Kidney epithelial cell (primary cell): ENCODE measurements at places on chromosomes 7 and 10. TPM values are rescaled to one million over a fixed set of nuclear protein-coding genes. Genes with fewer than 3 reads are reported as not detected.

- no peak for DNase-seq
Measured at GRCh38 chr7:129412501-129412900, 21.7 kb upstream of the STRIP2 start.

GRCh38 chr7:102061981-102062390, 224.7 kb upstream of the SH2B2 start:
- DNase-seq: peak; percentile 88

GRCh38 chr7:108135446-108136190, 5.5 kb upstream of the LAMB4 start:
- DNase-seq: no peak

GRCh38 chr10:34513636-34514035, 301.5 kb downstream of the PARD3 start:
- DNase-seq: no peak

DNA sequence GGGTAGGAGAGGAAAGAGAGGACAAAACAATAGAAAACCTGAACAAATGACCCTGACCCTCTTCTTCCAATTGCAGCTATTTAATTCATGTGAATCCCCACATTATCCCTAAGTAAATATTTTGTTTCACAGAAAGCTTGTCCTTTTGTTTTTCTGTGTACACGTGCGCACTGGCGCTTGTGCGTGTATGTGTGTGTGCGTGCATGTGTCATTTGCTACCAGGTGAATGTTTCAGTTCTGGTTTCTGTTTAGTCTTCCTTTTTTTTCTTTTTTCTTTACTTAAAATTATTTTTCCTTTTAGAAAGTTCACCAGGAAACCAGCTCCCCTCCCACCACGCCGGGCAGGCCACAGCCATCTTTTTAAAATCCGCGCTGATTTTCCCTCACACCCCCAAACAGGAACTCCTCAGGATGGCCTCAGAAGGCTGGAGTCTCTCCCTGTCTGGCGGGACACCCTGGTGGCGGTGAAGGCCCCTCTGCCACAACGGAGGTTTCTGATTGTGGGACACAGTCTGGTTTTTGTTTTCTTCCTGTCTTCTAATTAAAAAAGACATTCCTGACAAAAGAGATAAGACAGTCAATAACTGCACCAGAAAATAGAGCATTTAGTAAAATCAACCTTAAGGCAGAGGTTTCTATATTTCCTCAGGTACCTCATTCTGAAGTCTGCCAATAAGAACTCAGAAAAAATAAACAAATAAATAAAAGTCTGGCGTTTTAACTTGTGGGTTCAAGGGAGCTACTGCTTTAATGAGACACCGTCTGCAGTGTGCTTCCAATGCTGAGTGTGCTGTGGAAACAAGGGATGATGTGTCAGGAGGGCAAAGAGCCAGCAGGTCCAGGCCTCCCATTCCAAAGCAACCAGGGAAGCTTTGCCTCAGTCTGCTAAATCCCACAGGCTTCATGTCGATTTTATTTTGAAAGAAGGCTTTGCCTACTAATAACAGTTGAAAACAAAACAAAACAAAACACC, 17.4 kb downstream of the IRF5 start:
- no peak for DNase-seq

DNA sequence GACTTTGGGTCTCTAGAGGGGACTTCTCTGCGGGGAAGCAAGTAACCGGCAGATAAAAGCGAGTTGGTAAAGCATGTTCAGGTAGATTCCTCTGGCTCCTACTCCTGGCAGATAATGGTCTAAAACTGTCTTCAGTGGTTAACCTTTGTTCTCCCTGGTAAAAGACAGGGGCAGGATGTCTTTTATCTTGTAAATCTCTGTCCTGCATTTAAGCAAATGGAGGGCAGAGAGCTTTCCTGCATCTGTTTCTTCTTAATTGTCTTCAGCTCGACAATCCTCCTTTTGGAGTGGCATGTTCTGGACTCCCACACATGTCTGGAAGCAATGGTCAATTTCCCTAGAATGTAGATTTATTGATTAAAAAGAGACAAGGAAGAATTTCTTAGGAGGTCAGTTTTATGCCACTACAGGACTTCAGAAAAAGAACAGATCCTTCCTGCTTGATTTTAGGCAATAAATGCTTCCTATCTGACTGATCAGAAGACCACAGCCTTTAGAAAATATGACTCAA, 16.6 kb downstream of the C7orf33 start:
- DNase-seq: no peak

GRCh38 chr10:25083546-25084111, 67.2 kb downstream of the THNSL1 start:
- no peak for DNase-seq

GRCh38 chr7:22612776-22613175, 112.8 kb upstream of the STEAP1B start:
- DNase-seq: no peak

DNA sequence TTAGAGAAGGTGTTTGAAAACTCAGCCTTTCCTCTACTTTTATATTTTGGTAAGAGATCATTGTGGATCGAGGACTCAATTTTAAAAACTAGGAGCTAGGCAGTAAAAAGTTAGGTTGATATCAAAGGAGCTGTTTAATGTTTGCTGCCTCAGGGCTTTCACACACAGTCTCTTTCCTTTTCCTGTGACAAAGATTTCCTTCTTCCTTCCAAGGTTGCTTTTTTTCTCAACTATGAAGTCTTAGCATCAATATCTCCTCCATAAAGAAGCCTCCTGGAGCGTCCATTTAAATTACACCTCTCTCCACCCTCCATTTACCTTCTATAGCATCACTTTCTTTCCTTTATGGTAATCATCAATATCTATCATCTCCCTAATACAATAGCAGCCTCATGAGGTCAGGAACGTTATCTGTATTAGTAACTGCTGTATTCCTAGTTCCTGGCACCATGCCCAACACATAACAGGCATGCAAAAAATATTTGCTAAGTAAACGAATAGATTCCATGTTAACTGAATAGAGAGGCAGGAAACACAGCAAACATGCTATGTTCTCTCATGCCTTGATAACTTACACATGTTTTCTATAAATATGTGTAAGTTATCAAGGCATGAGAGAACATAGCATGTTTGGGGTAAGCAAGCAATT, 48.5 kb downstream of the GNAT3 start:
- no peak for DNase-seq

DNA sequence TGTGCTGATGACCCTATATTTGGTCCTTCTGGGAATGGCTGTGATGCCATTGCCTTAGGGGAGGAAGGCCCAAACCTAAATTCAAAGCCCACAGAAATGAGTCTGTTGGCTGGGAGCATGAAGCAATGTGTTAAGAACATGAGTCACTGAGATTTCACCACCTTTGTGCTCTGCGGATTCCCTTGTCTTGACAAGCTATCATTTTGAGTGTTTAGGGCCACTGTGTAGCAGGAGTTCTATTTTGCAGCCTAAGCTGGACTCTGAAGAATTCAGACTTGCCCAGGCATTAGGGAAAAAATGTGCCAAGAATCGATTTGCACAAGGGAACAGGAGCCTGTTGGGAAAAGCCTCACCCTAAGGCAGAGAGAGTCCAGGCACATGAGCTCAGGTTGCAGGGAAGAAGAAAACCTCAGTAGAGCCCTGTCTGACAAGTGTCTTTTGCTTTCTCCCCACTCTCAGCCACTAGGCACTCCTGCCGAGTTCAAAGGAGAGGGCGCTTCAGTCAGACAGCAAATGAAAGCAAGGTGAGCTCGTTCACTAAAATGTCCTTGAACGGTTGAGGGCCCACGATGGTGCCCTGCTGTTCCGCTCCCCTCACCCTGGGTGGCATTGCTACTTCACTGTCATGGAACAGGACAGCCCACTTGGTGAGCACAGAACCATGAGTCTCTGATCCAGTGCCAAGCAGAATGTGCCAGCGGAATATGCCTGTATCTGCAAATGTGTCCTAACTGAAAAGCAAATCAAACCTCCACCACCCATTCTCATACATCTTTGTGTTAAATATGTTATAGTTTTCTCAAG, 93.6 kb downstream of the PRLHR start:
- peak; percentile 43 for DNase-seq

- peak; percentile 83 for DNase-seq
Measured at GRCh38 chr10:35421553-35422178, 85.4 kb downstream of the CCNY start.

- DNase-seq: no peak
Measured at GRCh38 chr7:34034728-34035127, 129.4 kb downstream of the BMPER start.

- DNase-seq: no peak
Measured at GRCh38 chr10:97074256-97075145, 111.3 kb downstream of the SLIT1 start.

GRCh38 chr7:104130726-104131125, 77.1 kb downstream of the ORC5 start:
- DNase-seq: no peak

GRCh38 chr10:123651421-123652047, 14.6 kb upstream of the GPR26 start:
- DNase-seq: no peak

- peak; percentile 63 for DNase-seq
Measured at GRCh38 chr10:58516119-58516518, 3.4 kb downstream of the BICC1 start.

- DNase-seq: no peak
Measured at GRCh38 chr7:44212018-44212417, 11.2 kb downstream of the YKT6 start.

- DNase-seq: peak; percentile 23
Measured at GRCh38 chr10:111128331-111129180, 51.7 kb downstream of the ADRA2A start.

GRCh38 chr10:93165367-93165766, 91.7 kb downstream of the CYP26A1 start:
- no peak for DNase-seq

GRCh38 chr7:81924494-81924893, 154.6 kb upstream of the HGF start:
- no peak for DNase-seq

GRCh38 chr10:37667736-37668135, 189.7 kb downstream of the ZNF248 start:
- DNase-seq: no peak

- no peak for DNase-seq
Measured at GRCh38 chr7:1340461-1341360, 108.0 kb downstream of the UNCX start.

- DNase-seq: no peak
Measured at GRCh38 chr7:126790763-126791162, 462.0 kb downstream of the GRM8 start.

DNA sequence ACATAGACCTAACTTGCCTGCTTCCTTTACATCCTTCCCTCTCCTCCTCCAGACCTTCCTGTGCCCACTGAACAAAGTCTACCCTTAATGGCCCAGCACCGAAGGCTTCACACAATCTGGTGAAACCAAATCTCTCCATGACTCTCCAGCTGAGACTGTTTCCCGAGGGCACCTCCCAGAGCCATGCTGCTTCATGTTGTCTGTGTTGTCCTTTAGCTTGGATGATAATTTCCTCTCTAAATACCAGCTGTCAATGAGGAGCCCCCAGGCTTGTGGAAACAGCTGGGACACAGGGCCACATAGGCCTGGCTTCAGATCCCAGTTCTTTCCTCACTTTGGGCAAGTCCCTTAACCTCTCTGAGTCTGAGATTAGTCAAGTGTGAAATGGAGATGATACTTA, 54.3 kb downstream of the DLD start:
- DNase-seq: no peak

GRCh38 chr10:69470463-69471384, 19.5 kb downstream of the TSPAN15 start:
- DNase-seq: no peak

- no peak for DNase-seq
Measured at GRCh38 chr10:32031920-32032319, 24.3 kb downstream of the KIF5B start.

DNA sequence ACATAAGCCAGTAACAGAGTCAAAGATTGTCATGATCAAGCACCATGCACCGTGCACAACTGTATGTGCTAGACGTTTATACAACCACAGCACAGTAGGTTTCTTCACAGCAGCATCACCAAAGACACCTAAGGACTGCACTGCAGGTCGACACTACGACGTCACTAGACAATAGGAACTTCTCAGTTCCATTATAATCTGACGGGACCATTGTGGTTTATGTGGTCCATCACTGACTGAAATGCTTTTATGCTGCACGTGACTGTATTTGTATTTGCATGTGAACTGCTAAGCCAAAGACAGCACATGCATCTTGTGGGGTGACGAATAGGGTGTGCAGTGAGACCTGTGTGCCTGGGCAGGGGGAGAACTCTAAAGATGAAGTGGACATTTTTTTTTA, 164.9 kb downstream of the PARD3 start:
- no peak for DNase-seq

- no peak for DNase-seq
Measured at GRCh38 chr7:17301471-17302456, 3.3 kb downstream of the AHR start.

DNA sequence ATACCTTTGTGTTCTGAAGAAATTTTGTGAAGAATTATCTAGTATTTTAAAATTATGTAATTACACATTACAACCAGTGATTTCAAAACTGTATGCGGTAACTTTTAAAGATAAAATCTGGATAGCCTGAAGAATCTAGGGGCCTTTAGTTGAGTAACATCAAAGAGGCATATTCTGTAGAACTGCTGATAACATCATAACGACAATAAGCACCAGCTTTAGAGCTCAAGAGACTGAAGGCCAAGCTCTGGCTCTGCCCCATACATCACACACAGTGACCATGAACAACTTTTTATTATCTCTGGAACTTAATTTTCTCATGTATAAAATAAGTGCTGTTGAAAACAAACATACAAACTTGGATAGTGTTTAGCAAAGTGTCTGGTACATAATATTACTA, 121.1 kb upstream of the RHOBTB1 start:
- no peak for DNase-seq

- no peak for DNase-seq
Measured at GRCh38 chr10:104767282-104767681, 126.2 kb downstream of the SORCS3 start.

- DNase-seq: no peak
Measured at GRCh38 chr10:37789590-37789989, 67.8 kb downstream of the ZNF248 start.

GRCh38 chr7:108425714-108426275, 30.4 kb downstream of the NRCAM start:
- DNase-seq: no peak

Gene LSM5
- 10.0 and 23.1 TPM in 2 replicates for total RNA-seq

Gene CLCN1
- not detected in 2 replicates for total RNA-seq

Gene CCL24
- not detected in 2 replicates for total RNA-seq

Gene ERVW-1
- total RNA-seq: not detected in 2 replicates

Gene ITPRIP
- total RNA-seq: 34.8 and 41.1 TPM in 2 replicates

Gene CAV1
- 15.8 and 19.4 TPM in 2 replicates for total RNA-seq

Gene TMEM254
- 23.9 and 24.6 TPM in 2 replicates for total RNA-seq

Gene PON1
- not detected in 2 replicates for total RNA-seq

Gene OR13A1
- not detected in 2 replicates for total RNA-seq

Gene EPO
- total RNA-seq: not detected in 2 replicates

Gene ZEB1
- 8.5 and 10.8 TPM in 2 replicates for total RNA-seq

Gene CCL26
- total RNA-seq: not detected in 2 replicates

Gene ASIC3
- total RNA-seq: 0.04 and 0.41 TPM in 2 replicates

Gene ZNF804B
- not detected in 2 replicates for total RNA-seq

Gene ATP6V0A4
- 0.07 and 0.88 TPM in 2 replicates for total RNA-seq

Gene NKX1-2
- not detected in 2 replicates for total RNA-seq
